Activated T-helper 1 cell treated with anti-CD3 and anti-CD28 coated beads, Interleukin-2, amount 50 U/mL, for 16 hours (primary cell): ENCODE measurements at places on chromosomes 4 and X.

- DNase-seq: no peak
Observed at GRCh38 chr4:112504807-112505206, 11.2 kb downstream of the NEUROG2 start.

- DNase-seq: no peak
Observed at GRCh38 chrX:31092970-31093638, 21.3 kb upstream of the FTHL17 start.

DNA sequence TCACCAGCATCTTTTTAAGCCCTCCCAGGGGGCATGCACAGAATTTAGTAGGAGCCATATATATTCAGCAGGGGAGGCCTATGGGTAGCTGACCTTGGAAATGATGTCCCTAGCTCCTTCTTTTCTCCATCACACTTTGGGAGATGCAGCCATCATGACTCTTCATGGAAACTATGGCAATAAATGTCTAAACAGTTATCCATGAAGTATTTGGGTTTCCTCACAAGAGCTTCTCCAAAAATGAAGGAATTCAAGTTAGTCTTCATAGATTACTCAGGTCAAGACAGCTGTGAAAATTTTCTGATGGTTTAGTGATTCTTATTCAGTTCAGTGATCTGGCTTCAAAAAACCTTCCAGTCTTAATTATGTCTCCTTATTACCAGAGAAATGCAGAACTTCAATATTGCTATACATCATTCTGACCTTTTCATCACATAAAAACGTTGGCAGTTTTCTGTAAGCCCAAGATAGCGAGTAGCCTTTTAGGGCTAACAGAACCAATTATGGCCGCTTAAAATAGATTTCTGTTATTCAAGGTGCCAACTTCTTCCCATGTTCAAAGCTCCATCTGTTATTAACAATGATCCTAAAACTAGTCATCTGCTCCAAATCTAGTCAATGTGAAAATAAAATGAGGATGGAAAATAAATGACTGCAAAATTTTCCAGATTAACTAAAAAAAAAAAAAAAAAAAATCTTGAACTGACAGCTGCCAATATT is 52.5 kb downstream of the TMEM156 start:
- DNase-seq: no peak

- no peak for DNase-seq
Observed at GRCh38 chr4:83114576-83114975, at the start of gene PLAC8. TSS of gene PLAC8 (minus strand) at chr4:83114729. CDS start at chr4:83107921, 6,808 bp downstream.

- no peak for DNase-seq
Observed at GRCh38 chrX:50941638-50942037, 31.1 kb downstream of the BMP15 start.

GRCh38 chrX:71147496-71148277 is 3.0 kb downstream of the NLGN3 start:
- no peak for DNase-seq

- no peak for DNase-seq
Observed at GRCh38 chr4:7756561-7757355, 182.9 kb downstream of the AFAP1 start.
